Stimulated activated CD4-positive, alpha-beta T cell treated with anti-CD3 and anti-CD28 coated beads, Interleukin-15, amount 100 ng/mL, for 48 hours (primary cell): ENCODE measurements at places on chromosomes 16 and 17.

DNA sequence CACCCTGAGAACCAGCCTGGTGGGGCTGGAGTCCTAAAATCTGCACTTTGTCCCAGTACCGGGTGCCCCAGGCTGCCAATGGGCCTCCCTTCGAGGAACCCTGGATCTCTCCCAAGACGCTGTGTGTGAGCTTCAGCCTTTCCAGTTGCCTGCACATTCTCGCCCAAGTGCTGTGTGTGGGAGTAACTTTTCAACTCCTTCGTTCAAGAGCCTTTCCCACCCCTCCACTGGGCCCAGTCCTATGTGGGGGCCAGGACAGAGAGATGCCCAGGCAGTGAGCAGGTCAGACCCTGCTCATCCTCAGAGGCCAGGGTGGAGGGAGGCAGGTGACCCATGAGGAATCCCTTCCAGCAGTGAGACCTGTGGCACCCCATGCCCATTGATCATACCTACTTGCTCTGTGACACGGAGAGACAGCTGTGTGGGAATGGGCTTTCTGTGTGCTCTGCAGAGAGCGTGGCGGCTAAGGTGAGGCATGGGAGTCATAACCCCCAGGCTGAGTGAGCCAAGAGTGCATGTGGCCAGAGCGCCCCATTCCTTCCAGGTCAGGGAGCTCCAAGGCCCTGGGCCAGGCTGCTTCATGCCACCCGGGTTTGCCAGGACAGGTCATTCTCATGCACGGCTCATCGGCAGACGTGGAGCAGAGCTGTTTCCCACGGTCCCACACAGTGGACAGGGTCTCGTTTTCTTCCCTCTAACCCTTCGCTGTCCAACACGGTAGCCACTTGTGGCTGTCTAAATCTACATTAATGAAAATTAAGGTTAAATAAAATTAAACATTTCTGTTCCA lies 154.4 kb downstream of the CLEC16A start:
- no peak for DNase-seq

- no peak for DNase-seq
Measured at GRCh38 chr17:17505610-17506171, 9.5 kb upstream of the RASD1 start.

GRCh38 chr17:44374306-44375195 lies 10.9 kb upstream of the FAM171A2 start:
- no peak for DNase-seq

GRCh38 chr17:45906927-45907622 lies 12.7 kb downstream of the MAPT start:
- DNase-seq = no peak

- no peak for DNase-seq
Measured at GRCh38 chr16:22692034-22692433, 121.9 kb upstream of the HS3ST2 start.

DNA sequence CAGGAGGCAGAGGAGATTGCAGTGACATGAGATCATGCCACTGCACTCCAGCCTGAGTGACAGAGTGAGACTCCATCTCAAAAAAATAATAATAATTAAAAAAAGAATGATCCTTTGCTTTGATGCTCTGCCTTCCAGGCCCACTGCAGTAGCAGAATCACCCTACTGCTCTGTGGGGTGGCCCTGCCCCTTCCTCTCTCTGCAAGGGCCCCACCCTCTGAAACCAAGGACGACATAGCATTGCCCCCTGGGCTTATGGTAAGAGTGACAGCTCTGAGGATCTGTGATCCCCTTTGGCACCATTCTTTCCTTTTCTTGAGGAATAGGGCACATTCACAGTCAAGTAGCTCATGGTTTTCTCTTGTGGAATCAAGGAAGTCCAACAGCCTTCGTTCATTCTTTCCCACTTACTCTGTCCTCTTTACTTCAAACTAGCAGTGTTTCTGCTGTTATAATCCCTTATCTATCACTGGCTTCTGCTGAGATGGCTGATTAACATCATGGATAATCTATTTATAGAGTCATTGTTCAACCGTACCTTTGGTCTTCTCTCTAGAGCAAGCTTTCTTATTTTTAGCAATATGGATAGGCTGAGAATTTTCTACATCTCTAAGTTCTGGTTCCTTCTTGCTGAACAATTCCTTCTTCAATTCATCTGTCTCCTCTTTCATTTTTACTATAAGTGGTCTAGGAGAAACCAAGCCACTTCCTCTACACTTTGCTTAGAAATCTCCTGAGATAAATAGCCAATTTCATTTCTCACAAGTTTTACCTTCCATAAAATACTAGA lies 14.1 kb downstream of the RAD51C start:
- no peak for DNase-seq

DNA sequence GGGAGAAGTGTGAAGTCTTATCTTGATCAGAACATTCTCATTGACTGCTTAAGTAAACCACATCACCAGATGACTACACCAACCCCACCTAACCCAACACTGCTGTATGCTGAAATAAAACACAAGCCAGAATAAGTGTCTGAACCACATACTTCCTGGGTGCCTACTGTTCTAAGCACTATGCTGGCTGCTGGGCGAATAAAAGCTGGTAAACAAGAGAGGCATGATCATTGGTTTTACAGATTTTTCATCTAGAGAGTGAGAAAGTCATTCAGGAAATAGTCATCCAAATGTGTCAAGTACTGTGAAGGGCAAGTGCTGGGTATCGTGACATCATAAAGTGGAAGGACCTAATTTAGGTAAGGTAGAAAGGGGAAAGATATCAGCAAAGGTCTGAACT lies 199.0 kb upstream of the SOX9 start:
- DNase-seq = no peak

DNA sequence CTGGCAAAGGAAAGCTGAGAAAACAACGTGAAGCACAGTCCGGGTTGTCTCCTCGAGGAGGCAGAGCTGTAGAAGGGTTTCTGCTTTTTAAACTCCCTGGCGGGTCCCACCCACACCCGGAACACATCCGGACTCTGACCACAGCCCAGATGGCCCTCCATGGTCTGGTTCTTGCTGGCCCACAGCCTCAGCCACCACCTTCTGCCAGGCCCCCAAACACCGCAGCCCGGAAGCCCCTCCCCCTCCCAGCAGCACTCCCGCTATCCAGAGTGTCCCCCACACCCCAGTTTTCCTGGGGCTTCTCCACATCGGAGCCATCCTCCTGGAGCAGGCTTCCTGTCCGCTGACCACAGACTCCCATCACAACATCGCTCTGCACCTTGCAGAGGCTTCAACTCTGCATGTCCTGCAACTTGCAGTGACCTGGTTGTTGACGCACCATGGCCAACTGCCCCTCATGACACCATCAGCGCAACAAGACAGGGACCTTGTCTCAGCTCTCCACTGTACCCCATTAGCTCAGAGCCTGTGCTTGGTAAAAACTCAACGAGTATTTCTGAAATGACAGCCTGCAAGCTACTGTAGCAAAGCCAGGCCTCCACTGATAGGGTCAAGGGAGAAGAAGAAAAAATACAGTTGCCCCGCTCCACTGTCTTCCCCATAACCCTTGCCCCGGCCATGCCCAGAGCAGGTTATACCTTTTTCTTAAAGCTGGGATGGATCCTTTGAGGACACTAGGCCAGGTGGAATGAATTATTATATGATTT lies 129.8 kb downstream of the C16orf78 start:
- no peak for DNase-seq

GRCh38 chr17:71986886-71987285 lies 133.9 kb upstream of the SOX9 start:
- DNase-seq = no peak

GRCh38 chr17:64154313-64154695 lies 24.4 kb upstream of the ERN1 start:
- no peak for DNase-seq

DNA sequence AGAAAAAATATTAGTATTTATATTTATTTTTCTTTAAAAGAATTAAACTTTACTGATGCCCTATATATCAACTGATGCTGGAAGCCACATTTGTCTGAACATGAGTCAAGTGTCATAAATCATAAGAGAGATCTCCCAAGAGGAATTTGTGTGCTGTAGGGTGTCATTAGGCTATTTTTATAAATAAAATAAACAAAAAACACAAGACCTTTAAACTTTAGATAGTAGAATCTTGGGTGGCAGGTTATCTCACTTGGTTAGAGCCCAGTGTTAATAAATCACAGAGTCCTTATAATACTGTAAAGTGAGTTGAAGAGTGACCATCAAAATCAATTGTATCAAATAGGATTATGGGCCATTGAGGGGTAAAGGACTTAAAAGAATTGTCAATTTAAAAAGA lies 21.3 kb upstream of the CPD start:
- DNase-seq = no peak

- no peak for DNase-seq
Measured at GRCh38 chr17:56982312-56982711, 4.4 kb downstream of the SCPEP1 start.

DNA sequence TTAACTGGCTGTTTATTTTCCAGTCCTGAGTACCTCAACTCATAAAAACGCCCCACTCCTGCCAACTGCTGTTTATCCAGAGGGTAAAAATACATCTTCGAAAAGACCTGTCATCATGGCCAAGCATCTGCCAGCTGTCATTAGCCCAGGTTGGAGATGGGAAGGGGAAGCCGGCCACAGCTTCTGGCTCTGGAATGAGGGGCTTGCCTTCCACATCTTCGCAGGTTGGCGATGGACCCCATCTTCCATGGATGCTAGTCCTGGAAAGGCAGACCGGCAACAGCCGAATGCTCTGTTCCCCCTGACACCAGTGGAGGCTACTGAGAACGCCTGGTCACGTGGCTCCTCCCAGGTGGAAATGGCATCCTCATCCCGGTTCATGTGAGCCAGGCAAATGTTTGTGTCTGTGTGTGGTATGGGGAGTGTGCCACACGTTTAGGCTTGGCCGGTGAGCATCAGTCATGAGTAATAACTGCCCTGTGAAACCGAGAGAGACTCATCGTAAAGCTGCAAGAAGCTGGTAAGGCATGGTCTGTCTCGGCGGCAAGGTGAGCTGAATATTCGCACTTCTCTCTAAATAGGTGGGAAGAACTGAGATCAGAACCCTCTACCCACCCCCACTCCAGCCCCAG lies 420 bp upstream of the KRTAP17-1 start:
- no peak for DNase-seq

DNA sequence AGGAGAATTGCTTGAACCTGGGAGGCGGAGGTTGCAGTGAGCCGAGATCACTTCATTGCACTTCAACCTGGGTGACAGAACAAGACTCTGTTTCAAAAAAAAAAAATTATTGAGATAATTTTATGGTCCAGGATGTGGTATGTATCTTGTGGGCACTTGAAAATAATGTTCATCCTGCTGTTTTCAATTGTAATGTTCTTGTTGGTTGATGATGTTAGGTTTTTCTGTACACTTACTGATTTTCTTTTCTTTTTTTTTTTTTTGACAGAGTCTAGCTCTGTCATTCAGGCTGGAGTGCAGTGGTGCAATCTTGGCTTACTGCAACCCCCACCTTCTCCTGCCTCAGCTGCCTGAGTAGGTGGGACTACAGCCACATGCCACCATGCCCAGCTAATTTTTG lies 29.7 kb downstream of the TBX21 start:
- DNase-seq = no peak

DNA sequence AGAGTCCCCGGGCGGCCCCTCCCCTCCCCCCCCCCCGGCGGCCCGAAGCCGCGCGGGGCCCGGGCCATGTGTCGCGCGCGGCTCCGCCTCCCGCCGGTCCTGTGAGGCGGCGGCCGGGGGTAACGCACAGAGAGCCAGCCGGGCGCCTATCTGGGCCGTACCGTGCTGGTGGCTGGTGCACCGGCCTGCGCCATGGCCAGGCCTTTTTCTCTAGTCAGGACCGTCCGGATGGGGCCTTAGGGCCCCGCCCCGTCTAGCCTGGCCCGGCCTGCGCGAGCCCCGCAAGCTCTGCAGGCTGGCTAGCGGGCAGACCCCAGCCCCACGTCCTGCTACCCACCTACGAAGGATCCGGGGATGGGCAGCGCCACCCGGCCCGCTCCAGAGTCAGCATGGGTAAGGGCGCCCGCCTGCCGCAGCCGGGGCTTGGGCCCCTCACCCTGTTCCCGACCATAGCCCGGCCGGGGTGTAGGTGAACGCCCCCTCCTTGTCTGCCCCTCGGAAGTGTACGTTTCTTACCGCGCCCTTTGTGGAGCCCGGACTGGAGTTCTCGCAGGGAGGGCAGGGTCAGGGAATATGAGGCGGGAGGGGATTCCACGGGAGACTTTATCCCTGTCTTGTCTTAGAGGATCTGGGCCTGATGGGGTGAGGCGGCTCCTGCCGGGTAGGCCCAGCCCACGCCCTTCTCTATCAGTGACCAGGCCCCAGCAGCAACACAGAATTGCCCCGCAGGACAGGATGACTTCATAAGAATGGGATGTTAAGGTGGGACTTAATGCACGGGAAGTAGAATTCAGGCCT lies at the start of gene CENPT:
Gene CENPT, minus strand, starts transcription at position 630 of the 798 bp plus-strand sequence. CDS start 13,834 bp downstream, outside the sequence.
- peak; percentile 33 for DNase-seq

- no peak for DNase-seq
Measured at GRCh38 chr17:27818401-27819105, 18.2 kb upstream of the NOS2 start.

DNA sequence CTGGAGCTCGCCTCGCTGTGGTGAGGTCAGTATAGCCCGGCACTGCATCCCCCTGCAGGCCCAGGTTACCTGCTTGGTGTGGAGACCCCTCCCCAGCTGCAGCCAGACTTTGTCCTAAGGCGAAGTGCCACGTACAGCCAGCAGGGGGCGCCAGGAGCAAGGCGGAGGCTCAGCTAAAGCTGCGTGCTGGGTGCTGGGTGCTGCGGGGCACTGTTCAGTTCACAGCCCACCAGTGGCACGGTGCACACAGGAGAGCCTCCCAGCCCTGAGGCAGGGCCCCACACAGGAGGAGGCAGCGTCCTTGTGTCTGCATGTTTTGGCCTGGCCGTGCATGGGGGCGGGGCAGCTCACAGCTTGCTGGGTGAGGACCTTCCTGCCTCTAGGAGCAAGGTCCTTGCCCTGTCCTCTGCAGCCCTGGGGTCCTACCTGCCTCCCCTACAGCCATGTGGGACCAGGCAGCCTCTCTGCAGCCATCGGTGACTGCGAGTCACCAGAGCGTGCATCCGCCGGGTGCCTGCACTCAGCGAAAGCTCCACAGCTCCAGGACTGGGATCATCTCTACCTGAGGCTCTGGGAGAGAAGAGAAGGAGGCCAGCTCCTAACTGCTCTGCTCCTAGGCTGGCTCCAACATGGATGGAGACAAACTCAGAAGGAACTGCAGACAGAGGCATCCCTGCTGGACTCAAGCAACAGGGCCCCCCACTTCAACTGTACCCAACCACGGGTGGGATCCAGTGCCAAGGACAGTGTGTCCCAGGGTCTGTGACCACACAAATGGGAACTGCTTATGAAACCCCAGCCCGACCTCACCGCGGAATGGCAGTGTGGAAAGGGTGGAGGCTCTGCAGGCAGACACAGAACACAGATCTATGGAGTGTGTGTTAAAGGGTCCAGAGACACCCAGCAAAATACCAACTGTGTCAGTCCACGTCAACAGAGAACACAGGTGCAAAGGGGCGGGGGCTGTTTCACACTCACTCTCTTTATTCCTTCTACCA lies 19.0 kb downstream of the SLC7A5 start:
- DNase-seq = peak; percentile 57
